ENCODE measurements at places on chromosomes 3 and 15. TPM values are rescaled to one million over a fixed set of nuclear protein-coding genes. Genes with fewer than 3 reads are reported as not detected.

GRCh38 chr3:5479229-5479799 lies 291.8 kb downstream of the EDEM1 start:
- DNase-seq, result no peak

DNA sequence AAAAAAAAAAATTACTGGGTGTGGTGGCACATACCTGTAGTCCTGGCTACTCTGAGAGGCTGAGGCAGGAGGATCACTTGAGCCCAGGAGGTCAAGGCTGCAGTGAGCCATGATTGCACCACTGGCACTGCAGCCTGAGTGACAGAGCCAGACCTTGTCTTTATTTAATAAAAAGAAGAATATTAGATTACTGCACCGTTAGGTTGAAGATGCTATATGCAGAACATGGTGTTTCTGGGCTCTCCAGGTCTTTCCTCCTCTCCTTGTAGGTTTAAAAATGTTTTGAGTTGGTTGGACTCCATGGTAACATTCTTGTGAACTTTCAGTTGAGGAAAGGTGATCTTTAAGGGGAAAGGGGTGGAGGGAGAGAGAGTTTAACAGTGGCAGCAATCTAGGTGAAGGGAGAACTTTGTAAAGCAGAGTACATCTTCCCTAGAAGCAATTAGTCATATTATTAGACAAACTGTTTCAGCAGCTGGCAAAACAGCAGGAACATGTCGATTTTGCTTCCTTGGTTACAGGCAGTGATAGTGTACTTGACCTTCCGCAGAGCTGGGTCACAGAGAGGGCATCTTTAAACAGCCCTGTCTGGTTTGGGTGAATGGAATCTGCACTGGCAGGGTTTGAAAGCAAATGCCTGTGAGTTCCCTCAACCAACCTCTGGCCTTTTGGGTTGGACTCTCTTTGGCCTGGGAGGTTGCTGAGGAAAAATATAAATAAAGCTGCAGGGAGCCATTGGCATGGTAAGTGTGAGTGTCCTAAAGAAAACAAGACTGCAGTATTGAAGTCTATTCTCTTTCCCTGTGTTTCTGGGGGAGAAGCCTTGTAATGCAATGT lies 42.8 kb downstream of the NR2C2 start:
- no peak for DNase-seq

DNA sequence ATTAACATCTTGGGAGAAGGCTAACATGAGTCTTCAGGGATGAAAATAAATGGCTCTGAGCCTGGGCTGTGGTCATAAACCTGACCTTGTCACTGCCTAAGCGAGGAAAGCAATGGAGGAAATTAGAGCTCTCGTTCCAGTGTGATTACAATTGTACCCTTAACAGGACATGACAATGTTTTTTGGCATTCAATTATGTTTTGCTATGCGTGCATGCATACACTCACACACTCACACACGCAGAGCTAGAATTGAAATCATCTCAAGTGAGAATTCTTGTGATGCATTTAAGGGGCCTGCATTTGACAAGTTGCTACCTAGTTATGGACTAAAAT lies 24.1 kb downstream of the ZNF80 start:
- DNase-seq, result no peak

DNA sequence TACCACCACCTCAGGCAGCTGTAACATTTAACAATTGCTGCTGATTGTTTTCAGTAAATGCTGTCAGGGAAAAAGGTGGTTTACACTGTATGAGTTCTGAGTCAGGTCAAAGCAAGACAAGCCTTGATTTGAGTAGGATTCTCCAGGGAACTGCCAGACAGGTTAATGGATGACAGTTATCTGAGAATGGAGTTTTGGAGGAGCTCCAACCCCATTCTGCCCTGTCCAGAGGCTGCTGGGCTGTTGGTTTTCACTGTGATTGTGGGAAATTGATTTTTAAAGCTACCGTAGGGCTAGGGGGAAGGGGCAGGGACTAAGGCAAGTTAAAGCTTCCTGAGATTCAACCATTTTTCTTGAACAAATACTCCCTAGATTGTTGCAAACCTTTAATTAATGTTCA lies 39.9 kb downstream of the TICRR start:
- no peak for DNase-seq

DNA sequence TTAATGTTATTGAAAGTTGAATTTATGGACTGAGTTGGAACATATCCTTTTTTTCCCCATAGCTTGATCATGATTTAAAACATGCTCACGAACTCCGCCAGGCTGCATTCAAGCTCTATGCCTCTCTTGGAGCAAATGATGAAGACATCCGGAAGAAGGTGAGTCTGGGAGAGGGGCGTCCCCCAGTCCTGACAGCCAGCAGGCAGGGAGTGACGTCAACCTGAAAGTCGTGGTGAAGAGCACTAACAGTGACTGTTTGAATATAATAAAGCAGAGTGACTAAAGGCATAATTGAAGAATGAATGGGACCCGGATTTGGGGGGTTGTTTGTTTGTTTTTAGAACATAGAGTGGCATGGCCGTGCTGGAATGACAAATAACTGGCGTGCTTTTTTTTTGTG lies 57.9 kb downstream of the ARMC8 start:
- no peak for DNase-seq

GRCh38 chr3:62986061-62986460 lies 110.8 kb upstream of the CADPS start:
- no peak for DNase-seq

TSEN2 gene
- total RNA-seq, result 9.1 TPM

XIRP1 gene
- not detected for total RNA-seq

IGSF10 gene
- total RNA-seq, result 0.22 TPM

ITIH4 gene
- total RNA-seq, result 25.8 TPM

OR4F6 gene
- not detected for total RNA-seq

USP50 gene
- not detected for total RNA-seq

Measured in T-helper 17 cell (primary cell).